T-helper 22 cell (primary cell): ENCODE measurements at places on chromosomes 3 and 15.

GRCh38 chr15:79078763-79079410, 11.7 kb downstream of the RASGRF1 start:
- DNase-seq = no peak

DNA sequence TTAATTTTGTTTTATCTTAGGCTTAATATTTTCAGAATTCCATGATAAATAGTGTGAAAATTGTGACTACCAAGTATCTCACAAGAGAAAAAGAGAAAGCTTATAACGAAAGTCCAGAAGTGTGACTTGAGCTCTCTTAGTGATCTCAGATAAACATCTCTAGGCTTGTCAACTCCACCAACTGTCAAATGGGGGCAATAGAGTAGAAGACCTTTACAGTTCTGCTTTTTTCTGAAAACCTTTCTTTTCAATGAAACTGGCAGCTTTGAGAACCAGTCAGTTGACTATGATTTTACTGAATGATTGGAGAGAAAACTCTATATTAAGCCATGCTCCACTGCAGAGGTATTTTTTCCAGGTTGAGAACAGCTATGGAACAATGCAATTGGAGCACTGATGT, 119.2 kb upstream of the TP63 start:
- DNase-seq = no peak

- DNase-seq = no peak
Measured at GRCh38 chr3:25460751-25461150, 32.7 kb downstream of the RARB start.

GRCh38 chr3:41202834-41203345, 3.6 kb downstream of the CTNNB1 start:
- DNase-seq = no peak

DNA sequence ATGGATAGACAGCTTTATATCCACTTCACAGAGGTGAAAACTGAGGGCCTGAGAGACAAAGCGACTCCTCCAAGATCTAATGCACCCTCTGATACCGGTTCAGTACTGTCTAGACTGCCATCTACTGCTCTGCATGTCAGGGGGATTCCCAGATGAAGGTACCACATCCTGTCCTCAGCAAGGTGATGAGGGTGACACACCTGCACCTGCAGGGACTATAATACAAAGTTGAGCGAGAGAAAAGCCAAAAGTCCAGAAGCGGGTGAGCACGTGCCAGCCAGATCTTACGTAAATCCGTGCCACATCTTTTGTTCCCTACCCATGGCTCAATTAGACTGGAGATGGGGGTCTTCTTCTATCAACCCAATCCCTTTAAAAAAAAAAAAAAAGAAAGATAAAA, 32.4 kb upstream of the HES1 start:
- peak; percentile 4 for DNase-seq

DNA sequence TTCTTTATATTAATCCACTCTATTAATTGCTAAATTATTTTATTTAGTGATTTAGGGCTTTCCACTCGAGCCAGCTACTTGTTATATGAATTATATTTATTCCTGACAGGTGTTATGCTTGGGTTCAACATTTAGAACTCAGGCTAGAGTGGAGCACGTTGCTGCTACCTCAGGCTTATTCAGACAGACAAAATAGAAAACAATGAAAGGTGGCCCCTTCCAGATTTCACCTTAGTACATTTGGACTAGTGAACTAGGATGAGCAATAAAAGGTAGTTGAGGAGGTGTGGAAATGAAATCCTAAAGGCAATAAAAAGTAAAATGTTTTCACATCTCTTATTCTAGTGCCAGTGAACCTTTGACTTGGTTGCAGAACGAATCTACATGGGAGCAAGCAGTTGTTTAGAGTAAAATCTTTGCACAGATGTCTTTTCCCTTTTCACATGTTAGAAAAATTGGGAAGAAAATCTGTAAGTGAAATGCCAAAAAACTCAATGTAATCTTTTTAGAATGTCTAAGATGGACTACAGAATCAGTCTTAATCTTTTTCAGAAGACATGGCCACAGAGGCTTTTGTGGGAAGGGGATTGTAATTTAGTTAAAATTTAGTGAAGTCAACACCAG, 63.8 kb downstream of the AKAP13 start:
- no peak for DNase-seq

- no peak for DNase-seq
Measured at GRCh38 chr3:49867400-49867799, 2.3 kb downstream of the CAMKV start.

DNA sequence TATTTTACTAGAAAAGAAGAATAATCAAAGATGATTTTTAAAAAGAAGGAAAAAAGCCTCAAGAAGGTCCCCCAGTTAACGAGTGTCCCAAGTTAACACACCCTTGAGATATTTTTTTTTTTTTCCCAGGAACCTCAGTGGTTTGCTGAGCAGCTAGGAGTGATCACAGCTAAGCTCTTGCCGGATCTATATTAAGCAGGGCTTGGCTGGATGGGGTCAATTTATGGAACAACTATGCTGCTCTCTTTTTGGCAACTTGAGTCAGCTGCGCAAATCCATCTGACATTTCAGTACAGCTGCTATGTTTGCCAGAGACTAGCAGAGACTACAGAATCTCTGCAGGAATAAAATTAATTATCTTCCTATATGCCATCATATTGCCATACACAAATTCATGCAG, at the start of gene LMOD3:
Gene LMOD3 (minus strand): TSS at position 193 of the 400 bp plus-strand sequence. CDS start 209 bp downstream, outside the sequence.
- no peak for DNase-seq

- peak; percentile 9 for DNase-seq
Measured at GRCh38 chr3:124565013-124565412, 165.2 kb upstream of the UMPS start.

DNA sequence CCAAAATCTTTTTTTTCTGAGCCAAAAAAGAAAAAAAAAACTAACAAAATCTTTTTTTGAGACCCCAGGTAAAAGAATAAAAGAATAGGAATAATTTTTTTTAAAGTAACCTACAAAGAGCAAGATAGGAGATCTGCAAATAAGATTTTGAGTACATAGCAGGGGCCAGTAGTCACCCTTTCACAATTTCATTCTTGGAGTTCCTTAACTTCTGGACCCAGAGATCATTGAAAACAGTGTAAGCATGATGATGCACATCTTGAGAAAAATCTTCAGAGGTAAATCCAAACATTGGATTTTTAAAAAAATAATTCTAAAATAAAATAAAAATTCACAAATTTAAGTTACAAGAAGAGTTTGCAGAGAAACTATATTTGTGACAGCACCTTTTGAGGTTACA, 18.8 kb downstream of the TFRC start:
- DNase-seq = no peak

GRCh38 chr3:72559385-72559784, 288.9 kb downstream of the SHQ1 start:
- no peak for DNase-seq

DNA sequence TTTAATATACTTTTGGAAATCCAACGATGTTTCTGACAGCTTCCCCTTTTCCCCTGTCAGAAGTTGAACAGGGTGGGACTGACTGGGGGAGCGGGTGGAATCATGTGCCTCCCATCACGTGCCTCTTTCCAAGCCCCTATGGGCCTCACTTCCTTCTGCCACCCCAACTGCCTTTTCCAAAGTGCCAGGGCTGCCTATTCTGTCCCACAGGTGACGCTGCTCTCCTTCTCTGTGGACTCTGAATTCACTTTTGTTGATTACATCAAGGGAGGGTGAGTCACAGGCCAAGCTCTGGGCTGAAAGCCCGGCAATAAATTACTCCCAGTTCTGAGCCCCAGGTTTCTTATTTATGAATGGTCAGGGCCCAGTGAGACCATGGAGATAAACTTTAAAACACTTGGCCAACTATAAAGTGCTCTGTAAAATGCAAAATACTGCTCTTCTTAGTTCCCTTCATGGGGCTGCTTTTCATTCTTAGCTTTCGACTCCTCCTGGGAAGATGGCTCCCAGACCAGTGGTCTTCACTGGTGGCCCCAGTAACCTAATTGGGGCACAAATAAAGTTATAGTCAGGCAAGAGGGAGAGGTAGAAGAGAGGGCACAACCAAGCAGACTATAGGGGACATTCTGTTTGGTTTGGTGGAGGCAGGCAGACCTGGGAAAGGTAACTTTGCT, 12.3 kb downstream of the CPNE9 start:
- no peak for DNase-seq

DNA sequence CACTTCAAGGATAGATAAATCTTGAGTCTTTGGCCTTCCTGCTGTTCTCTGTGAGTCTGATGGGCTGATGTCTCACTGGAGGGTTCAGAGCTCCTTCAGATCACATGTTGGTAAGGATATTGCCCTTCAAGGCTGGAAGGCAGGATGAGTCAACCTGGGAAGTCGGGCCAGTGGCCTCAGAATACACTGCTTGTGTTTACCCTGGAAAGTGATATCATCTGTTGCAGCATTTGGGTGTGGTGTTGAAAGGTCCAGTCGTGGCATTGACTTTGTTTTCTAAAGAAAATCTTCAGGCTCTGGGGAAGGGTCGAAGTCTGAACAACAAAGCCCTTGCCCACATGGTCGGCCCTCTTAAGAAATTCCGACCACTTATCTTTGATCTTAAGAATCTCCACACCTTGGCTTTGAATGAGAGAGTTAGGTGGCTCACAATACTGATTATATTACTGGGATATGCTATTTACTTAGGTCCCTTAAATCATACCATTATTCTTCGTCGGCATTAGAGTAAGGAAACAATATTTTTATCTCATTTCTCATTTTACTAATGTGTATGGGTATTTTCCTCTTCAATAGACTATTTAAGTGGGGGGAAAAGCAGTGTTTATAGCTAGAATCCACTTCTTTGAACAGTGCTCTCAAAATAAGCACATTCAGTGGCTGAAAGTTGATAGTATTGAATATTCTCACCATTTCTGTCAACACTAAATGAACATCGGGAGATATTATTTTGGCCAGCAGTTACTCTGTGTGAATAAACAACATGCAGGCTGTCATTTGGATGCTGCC, 303.9 kb upstream of the RASGRP1 start:
- no peak for DNase-seq

DNA sequence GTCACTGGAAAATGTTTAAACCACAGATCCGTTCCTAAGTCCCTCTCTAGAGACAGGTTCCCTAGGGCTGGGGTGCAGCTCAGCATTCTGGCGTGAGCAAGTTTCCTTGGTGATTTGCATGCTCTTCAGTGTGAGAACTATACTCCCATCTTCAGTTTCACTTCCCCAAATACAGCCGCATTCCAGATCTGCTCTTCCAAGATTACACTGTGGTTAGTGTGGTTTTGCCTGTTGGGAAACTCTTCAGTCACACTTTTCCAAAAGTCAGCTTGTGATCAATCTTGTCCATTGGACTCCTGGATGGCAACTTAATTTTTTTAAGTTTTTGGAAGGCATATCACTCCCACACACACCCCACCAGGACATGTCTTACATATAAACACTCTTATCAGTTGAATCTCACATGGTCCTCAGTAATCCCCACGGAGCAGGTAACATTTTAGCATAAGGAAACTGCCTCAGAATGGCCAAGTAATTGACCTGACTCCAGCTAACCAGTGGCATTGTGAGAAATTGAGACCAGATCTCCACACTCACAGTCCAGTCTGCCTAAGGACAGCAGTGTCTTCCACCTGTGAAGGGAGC, 33.5 kb upstream of the PTPN23 start:
- DNase-seq = no peak

- DNase-seq = no peak
Measured at GRCh38 chr3:116815831-116816588, 106.4 kb downstream of the TUSC7 start.

- no peak for DNase-seq
Measured at GRCh38 chr3:81871358-81872155, 110.1 kb upstream of the GBE1 start.

GRCh38 chr3:72960812-72961518, 35.6 kb upstream of the PPP4R2 start:
- no peak for DNase-seq

GRCh38 chr3:188200481-188200880, 46.5 kb downstream of the LPP start:
- no peak for DNase-seq
